ENCODE measurements at places on chromosomes 6 and 20.

GRCh38 chr6:116055513-116055912 is 5.2 kb downstream of the FRK start:
- DNase-seq = no peak

DNA sequence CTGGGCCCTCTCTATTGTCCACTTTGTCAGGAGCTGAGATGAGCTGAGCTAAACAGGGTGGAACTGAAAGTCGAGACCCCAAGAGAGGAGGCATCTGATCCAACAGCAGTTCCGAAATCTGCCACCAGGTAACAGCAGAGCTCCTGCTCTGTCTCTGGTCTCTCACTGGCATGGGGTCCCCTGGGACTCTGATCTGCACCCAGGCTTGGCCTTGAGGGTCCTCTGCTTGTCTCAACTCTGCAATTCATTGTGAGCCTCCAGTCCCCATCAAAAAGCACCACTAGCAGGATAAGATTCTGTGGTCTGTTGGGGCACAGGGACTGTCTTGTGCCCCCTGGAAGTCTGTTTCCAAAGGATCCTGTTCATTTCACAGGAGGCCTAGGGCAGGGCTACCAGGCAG is 62.5 kb upstream of the TOP1 start:
- DNase-seq = no peak

GRCh38 chr6:72580281-72580940 is 41.5 kb upstream of the KCNQ5 start:
- no peak for DNase-seq

DNA sequence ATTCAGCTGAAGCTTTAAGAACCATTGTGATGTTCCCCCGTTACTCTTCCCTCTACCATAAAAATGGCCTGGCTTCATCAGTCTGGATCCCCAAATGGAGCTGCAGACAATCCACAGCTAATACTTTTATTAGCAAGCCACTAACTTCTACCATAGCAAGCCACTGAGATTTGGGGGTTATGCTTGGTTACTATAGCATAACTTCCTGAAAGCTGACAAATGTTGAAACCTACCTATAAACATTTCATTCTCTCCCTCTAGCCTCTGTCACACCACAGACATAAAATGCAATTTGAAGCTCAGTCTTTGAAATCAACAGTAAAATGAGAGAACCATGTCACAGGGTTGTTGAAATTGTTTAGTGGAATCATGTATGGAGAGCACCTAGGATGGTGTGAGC is 3.0 kb upstream of the HTR1E start:
- no peak for DNase-seq

DNA sequence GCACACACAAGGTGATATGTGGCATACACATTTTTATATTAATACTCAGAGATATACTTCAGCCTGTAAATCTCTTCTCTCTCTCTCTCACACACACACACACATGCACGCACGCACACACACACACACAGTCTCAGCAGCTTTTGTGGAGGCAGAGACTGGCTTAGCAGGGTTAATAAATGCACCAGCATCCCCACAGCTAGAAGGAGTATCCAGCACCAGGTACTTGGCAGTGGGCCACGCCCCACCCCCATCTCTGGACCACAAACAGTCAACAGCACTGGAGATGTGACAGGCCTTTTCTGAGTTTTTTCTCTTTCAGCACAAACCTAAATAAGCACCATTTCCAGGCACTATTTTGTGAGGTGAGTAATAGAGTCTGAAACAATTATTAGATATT is 47.3 kb upstream of the LRFN2 start:
- DNase-seq = no peak

DNA sequence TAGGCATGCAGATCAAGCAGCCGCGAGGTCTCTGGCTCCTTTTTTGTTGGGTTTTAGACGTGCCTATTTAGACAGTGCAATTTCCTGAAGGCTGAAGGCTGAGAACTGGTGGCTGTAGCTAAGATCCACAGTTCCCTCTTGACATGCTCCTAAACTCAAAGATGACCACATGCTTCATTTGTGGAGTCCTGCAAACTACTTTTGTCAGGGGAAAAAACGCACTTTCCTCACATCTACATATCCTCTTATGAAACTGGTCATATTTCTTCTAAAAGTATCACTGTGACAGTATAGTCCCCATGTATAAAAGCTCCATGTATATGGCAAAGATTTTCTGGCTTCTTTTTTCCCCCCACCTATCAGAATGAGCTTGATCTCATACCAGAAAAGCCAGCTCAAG is 30.7 kb downstream of the LYRM4 start:
- no peak for DNase-seq

- no peak for DNase-seq
Observed at GRCh38 chr20:41072190-41072863, 43.7 kb downstream of the TOP1 start.

DNA sequence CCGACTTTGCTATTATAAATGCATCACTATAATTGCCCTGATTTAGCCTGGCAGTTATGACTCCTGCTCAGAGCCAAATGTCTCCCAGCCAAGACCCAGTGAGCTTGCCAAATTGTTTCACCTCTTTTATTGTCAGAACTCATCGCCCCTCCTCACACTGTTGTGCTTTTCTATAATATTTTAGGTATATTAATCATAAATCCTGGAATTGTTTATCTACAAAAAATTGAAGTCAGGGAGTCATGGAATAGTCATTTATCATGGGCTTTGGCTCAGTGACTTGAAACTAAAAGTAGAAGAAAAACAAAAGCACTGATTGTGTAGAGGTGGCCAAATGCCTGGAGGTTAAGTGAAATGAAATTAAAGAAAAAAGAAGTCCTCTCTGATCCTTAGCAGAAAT is 85.6 kb downstream of the PFDN4 start:
- no peak for DNase-seq

DNA sequence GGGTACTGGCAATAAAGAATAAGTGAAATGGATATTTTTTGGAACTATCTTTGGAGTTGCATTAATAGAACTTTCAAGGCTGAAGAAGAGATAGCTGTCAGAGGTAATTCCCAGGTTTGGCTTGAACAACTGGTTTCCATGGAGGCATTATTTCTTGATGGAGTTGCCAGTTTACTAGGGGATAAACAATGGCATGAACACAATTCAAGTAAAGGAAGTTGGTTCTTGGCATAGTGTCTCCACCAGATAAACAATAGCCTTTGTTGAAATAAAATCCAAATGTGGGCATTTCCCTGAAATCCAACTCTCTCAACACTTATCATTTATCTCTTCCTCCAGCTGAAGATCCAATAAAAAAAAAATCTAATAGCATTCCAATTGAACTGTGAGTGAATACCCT is 454.9 kb downstream of the C6orf118 start:
- no peak for DNase-seq

GRCh38 chr6:42419490-42420280 is 32.0 kb downstream of the TRERF1 start:
- no peak for DNase-seq

Data from CD4-positive, alpha-beta T cell treated with Interleukin-6 for 4 hours (primary cell).